ENCODE measurements at places on chromosomes 12 and 14.

DNA sequence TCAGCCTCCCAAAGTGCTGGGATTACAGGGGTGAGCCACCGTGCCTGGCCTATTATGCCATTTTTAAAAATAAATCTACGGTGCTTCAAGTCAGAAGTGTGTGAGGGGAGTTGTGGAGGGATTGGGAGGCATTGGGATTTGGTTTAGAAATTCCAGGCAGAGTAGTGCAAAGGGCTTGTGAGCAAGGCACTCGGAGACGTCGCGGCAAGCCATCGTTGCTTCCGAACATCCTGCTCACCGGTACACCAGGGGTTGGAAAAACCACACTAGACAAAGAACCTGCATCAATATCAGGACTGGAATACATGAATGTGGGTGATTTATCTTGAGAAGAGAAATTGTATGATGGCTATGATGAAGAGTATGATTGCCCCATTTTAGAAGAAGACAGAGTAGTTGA, 227.0 kb downstream of the ALG10 start:
- no peak for DNase-seq

DNA sequence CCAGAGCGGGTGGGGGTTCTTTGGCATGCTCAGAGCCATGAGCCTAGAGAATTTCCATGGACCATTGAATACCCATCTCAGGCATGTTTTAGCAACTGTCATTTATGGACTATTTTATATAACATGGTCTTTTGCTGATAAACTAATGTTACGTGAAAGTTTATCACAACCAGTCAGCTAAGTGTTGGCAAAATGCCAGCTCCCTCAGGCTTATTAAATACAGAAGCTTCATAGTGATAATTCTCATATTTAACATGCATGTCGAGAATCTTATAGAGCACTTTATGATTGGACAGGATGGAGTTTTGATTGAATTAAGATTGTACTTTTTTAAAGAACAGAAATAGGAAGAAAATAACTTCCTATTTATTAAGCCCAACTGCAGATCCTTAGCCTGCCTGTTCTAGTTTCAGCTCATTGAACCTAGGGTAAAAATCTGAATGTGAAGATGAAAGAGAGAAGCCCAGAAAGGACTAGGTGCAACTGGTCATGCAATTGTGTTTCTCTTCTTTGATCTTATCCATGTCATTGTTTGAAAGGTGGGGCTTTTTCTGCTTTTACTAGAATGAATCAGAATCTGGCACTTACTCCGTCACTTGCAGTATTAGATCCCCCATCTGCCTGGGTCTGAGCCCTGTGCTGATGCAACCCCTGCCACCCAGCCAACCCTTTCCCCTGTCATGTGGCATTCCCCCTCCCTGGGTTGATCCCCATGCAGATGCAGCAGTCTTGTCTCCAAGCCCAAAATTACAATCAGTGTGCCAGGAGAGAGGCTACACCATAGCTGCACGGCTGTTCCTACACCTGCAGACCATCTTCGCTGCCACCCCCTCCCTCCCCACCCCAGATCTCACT, 134.6 kb upstream of the EVL start:
- DNase-seq, result no peak

GRCh38 chr12:51590347-51591015, 552 bp upstream of the SCN8A start:
- peak; percentile 78 for DNase-seq

DNA sequence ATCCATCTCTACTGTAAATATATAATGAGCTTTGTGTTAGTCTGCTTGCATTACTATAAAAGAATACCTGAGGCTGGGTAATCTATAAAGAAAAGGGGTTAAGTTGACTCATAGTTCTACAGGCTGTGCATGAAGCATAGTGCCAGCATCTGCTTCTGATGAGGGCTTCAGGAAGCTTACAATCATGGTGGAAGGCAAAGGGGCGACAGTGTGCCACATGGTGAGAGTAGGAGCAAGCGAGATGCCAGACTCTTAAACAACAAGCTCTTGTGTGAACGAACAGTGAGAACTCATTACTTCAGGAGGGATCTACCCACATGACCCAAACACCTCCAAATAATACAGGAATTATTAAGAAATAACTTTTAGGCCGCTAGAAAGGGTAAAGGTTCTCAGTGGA, 28.1 kb downstream of the APOBEC1 start:
- no peak for DNase-seq

GRCh38 chr12:77007476-77007875, 57.9 kb downstream of the E2F7 start:
- DNase-seq, result no peak

DNA sequence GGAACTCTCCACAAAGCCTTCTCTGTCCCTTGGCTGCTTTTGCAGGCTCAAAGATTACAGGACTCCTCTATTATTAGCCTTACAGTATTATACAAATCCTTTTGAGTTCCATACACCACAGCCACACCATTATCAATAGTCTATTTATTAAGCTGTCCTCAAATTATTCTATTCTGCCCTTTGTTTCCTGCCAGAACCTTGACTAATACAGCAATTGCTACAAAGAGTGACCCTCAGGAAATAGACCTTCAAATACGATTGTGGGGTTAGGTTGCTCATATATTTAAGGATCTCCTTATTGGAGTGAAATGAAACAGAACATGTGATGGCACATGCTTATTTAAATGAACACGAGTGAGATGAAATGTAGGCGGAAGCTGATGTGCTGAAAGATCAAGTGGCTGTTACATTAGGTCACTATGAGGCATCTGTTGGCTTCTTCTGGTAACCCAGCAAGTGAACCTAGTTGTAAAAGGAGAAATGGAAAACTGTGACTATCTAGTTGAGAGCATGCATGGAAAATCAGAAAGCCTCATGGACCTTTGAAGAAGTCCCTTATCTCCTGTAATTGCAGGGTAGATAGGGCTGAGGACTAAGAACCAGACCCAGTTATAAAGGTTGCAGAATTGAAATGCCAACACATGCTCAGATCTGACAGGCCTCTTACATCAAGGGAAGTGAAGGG, 75.5 kb downstream of the AVPR1A start:
- DNase-seq, result no peak

GRCh38 chr14:55404173-55404854, 7.3 kb downstream of the ATG14 start:
- no peak for DNase-seq

GRCh38 chr14:59325906-59326305, 137.4 kb downstream of the DAAM1 start:
- DNase-seq, result no peak

Measured in T-helper 2 cell (primary cell).